ENCODE measurements at places on chromosomes 1 and 21.

DNA sequence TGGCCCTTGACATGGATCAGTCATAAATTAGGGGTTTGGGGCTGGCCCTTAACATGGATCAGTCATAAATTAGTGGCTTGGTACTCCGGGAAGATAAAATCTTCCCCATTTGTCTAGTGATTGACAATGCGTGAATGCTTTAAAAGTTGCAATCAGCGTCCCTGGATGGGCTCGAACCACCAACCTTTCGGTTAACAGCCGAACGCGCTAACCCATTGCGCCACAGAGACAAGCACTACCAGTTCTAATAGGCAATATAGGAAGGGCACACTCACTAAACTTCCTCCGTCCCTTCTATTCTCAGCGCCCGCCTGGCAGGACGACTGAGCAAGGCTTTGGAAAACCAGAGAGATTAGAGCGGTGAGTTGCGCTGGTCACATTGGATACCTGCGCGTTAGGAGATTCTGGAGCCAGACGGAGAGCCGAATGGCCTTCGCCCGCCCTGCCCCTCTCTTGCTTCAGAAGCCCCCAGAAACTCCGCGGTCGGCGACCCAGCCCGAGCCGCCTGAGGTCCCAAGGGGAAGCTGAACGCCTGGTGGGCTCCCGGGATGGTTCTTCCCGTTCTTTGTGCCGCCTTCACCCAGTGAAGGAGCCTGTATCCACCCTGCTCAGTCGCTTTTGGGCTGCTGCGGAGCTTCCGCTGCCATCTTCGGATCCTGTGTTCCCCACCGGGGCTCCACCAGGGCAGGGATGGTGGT, 235.9 kb downstream of the FAM72C start:
- DNase-seq, result no peak

GRCh38 chr1:223500560-223501425, 107.6 kb downstream of the CCDC185 start:
- no peak for DNase-seq

GRCh38 chr21:27586326-27586725, 619.4 kb upstream of the ADAMTS5 start:
- DNase-seq, result no peak

DNA sequence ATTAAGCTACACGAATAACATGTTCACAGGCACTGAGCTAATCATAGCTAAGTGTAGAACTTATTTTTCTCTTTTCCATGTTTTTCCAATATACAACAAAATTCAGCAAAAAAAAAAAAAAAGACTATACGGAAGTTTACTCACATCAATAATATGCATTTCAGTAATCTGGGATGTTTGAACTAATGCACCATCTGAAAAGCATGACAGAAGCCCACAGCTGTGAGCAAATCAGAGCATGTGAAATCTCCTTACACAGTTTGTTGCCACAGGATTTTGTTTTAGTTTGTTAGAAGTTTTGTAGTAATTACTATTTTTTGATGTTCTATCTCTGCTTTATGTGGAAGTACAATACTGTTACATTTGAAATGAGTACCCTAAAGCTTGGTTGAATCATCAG, 1051.7 kb downstream of the TTLL7 start:
- no peak for DNase-seq

All from T-cell (primary cell).